ENCODE measurements at places on chromosomes 6 and 20.
A peak's percentile ranks its signal among the peaks of the same experiment; 100 is the strongest.

DNA sequence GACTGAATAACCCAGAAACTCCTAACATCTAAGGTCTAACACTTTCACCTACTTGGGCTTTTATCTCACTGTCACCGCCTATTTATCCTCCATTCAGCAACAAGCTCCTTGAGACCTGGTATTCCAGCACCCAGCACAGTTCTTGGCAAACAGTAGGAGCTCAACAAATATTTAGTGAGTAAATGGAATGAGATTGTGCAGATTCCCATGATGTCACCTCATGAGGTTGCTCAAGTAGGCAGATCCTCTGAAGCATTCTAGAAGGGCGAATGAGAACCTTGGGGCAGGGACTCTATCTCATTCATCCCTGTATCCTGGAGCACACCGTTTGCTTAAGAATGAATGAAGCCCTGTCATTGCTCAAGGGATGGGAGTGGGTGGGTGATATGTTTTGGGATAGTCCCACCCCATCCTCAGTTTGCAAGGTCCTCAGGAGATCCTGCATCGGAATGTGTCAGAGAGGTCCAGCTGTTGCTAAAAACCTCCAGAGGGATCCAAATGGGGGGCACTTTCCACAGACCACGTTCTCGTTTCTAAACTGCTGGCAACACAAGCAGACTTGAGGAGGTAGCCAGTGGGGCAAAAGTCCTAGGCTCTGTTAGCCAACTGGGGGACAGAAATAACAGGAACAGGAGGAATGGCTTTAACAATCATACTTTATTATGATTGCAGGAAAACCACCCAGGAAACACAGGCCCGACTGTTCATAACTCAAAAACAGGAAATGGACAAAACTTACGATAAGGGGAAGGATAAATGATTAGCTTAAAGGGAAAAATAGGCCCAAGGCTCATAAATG, 42.0 kb downstream of the EDN1 start:
- peak; percentile 51 for DNase-seq

- peak; percentile 47 for DNase-seq
Observed at GRCh38 chr6:41502566-41502916, 43.6 kb upstream of the FOXP4 start.

DNA sequence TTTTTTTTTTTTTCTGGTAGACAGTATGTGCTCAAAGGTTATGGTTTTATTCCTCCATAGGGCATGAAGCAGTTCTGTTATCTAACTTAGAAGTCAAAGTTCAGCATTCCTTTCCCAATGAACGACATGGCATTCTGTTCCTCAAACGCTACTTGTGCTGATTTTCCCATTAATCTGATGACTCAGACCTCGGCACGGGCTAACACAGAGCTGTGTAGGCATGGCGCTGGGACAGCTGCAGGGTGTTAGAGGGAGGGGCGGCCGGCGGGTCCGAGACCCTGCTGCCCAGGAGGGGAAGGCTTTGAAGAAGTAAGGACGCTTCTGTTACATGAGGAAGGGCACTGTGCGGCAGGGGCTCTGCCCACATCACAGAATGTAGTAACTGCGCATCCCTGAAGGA, 93.6 kb upstream of the AGPAT4 start:
- DNase-seq, result no peak

- DNase-seq, result peak; percentile 45
Observed at GRCh38 chr6:100464162-100464851, 414 bp downstream of the SIM1 start.

DNA sequence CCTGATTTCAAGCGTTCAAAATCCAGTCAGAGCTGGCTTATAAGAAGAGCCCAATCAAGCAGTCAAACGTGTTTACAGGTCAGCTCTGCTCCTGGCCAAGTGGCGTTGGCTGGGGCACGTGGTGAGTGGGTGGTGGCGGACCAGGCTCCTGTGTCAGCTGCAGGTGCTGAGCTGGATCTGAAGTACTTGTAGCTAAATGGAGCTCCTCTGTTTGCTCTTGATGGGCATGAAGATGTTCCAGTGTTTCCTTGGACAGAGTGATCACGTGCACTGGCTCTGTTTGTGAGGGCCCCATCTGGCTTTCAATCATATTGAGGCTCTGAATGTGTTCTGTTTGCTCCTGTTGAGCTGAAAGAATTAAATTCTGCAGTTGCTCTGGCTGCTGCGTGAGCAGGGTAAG, 10.2 kb upstream of the MICAL1 start:
- DNase-seq, result no peak

- DNase-seq, result no peak
Observed at GRCh38 chr6:71277926-71278600, 10.5 kb upstream of the OGFRL1 start.

- no peak for DNase-seq
Observed at GRCh38 chr6:33288141-33288920, 708 bp downstream of the WDR46 start.

DNA sequence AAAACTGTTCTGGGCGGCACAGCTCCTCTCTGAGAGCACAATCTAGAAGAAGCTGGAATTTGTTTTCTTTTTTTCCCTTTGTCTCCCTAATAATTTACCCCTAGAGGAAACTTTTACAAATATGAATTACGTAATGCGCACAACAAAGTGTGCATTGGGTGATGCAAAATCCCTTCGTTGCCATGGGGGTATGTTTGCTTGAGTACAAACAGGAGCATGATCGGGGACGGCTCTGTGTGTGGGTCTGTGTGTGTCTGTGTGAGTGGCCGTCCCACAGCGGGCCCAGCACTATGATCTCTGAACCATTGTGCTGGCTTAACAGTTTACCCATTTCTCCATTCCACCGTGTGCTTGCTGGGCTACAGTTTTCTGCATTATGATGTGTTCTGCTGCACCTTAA, 278.2 kb downstream of the CDC5L start:
- DNase-seq, result no peak

DNA sequence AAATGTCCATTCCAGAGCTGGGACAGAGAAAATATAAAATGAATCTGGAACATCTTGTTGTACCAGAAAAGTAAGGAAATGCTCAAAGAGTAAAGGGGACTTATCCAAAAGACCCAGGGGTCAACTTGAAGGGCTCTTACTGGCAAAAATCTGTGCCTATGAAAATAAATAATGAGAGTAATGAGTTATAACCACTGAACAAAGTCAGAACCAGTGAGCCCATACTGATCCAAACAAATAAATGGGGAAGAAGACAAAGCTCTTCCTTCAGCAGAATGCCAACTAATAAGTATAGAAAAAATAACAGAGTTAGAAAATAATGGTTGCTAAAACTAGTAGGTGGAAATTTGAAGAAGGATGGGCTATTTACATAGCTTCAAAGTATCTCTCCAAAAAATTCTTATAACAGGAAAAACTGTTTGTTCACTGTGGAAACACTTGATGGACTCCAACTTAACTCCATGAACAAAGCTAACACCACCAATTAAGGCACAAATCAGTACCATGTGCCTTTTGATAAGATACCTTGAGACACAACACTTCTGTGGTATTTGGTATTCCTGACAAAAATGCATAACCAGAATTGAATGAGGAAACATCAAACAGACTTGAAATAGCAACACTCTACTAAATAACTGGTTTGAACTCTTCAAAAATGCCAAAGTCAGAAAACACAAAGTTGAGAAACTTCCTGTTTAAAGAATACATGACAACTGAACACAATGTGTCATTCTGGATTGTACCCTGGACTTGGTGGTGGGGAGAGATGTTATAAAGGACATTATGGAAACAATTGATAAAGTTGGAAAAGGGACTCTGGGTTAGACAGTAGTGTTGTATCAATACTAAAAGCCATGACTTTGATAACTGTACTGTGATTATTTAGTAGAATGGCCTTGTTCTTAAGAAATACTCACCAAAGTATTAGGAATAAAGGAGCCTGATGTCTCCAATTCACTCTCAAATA, 197.5 kb downstream of the ISM1 start:
- no peak for DNase-seq

GRCh38 chr6:1591243-1591642, 18.5 kb upstream of the FOXC1 start:
- DNase-seq, result no peak

GRCh38 chr6:35786810-35787209, 6.0 kb downstream of the CLPSL1 start:
- DNase-seq, result no peak

DNA sequence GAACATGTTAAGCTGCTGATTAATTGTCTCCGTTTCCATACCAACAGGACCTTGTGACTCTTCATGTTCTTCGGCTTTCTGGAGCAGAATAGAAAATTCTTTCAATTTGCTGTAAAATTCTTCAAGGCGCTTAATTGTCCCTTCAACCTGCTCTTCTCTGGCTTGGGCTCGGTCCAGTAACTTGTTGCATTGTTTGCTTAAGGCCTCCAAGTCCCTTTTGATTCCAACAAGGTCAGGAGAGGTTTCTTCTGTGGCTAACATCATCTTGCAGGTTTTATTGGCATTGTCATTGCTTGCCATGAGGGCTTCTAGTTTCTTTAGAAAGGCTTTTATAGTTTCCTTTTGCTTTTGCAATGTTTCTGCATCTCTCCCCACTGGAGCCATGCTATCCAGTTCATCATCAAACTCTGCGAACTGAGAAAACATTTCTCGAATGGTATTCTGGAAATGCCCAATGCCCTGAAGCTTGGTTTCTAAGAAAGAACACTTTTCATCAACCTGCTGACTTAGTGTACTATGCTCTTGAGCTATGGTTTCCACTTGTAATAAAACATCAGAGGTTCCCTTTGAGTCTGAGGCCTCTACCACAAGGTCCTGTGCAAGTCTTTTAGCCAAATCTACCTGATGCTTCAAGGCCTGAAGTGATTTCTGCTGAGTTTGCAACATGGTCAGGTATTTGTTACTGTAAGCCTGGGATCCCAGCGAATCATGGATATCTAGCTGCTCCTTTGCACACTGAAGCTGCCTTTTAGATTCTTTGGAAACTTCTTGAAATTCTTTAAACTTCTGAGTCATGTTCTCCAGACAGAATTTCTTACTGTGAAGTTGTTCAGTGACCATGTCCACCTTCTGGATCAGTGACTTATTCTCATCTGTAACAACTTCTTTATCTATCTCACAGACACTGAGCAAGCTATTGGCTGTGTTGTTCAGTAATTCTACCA, 90.2 kb downstream of the DST start:
- no peak for DNase-seq

- peak; percentile 51 for DNase-seq
Observed at GRCh38 chr6:4055420-4056041, 23.4 kb downstream of the FAM217A start.

GRCh38 chr6:109770779-109771178, 79.7 kb downstream of the FIG4 start:
- DNase-seq, result no peak

- peak; percentile 94 for DNase-seq
Observed at GRCh38 chr6:56902641-56903464, 52.1 kb upstream of the BEND6 start.

DNA sequence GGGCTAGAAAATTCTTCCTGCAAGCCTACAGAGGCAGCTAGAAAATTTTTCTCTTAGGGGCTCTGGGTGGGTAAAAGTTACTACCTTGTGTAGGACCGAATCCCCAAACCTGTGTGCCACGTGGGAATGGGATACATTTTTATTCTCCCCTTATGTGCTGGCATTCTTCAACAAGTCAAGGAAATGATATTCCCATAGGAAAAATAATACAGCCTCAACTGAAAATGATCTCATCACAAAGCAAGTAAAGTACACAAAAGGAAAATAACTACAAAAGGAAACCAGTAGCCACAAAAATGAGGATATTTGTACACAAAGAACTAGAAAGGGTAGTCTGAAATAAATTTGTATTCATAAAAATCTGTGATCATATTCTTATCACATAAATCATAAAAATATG, 298.1 kb downstream of the LAMA2 start:
- DNase-seq, result no peak

DNA sequence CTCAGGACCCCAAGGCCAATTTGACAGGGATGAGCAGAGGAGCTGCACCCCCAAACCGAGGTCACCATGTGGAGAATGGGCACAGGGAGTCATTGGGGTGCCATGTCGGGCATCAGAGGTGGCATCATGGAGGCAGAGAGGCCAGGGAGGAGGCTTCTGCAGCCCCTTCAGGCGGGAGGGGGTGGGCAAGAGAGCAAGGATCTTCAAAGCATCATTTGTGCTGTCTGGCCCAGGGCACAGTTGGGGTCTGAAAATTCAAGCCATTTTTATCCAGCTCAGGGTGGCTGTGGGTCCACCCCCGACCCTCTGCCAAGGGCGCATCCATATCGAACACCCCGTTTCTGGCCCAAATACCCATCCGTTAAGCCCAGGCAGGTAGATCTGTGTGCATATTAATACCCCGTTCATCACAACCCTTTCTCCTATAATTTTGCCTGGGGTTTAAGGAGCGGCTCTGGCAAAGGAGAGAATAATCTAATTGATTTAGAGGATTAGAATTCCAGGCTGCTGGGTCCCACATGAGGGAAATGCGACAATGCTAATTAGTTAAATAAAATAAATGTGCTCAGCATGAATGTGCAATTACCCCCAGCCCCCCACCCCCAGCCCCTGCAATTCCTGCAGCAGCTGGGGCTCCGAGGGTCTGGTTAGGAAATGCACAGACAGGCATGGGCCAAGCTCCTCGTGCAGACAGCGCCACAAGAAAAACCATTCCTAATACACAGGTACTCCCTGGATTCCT, 31.9 kb downstream of the VSTM2L start:
- no peak for DNase-seq

- no peak for DNase-seq
Observed at GRCh38 chr6:24458941-24459340, 30.4 kb downstream of the GPLD1 start.

DNA sequence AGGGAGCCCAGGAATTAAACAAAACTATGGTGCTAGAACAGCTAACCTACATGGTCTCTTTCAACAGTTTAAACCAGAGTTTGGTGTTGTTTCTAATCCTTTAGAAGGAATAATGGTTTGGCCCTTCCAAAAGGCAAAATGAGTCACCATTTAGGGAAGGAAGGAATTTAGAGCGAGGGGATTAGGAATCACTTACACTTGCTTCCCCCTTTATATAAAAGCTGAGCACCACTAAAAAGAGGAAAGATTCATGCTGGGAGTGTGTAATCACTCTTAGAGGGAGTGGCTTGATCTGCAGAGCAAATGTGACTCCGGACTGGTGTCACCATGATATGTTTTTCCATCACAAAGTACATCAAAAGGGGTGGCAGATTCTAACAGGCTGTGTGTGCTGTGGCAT, 63.6 kb downstream of the F13A1 start:
- DNase-seq, result no peak

- no peak for DNase-seq
Observed at GRCh38 chr6:2739335-2739734, 11.4 kb downstream of the MYLK4 start.

- DNase-seq, result no peak
Observed at GRCh38 chr6:142945446-142946180, 637 bp upstream of the HIVEP2 start.

GRCh38 chr6:63806573-63806913, 170.9 kb downstream of the PHF3 start:
- no peak for DNase-seq

- no peak for DNase-seq
Observed at GRCh38 chr20:16709017-16709416, 20.8 kb upstream of the SNRPB2 start.
